MCF 10A (cell line): ENCODE measurements at places on chromosomes 7 and 10. TPM values are rescaled to one million over a fixed set of nuclear protein-coding genes. Genes with fewer than 3 reads are reported as not detected.

DNA sequence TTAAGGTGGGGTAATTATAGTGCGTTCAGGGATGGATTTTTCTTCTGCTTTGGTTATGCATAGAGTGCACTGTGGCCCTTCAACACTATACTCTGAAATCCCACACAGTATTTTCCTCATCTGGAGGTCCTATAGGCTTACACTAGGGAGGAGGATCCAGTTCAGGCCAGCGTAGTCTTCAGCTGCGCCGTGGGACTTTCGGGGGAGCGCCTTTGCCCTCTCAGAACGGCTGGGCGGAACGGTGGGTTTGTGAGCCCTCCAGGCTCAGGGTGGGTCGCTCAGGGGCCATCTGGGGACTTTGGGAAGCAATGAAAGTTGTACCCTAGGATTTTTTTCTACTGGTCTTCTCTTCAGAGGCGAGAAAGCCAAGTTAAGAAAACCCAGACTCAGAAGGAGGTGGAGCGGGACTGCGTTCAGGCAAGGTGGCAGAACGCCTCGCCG lies 652 bp upstream of the VPS26A start:
- H3K36me3 ChIP-seq: no peaks in the 10 kb centered on the region
- DNase-seq: no peak
- H3K27me3 ChIP-seq: no peaks in the 10 kb centered on the region
- H3K4me1 ChIP-seq: peaks cover 6% of the 10 kb centered on the region

GRCh38 chr7:133983685-133984419 lies 143.3 kb upstream of the LRGUK start:
- DNase-seq: no peak
- no peaks in the 10 kb centered on the region for H3K36me3 ChIP-seq
- H3K27ac ChIP-seq: no peak overlapping the region
- no peak overlapping the region for H3K4me3 ChIP-seq
- H3K27me3 ChIP-seq: no peaks in the 10 kb centered on the region

DNA sequence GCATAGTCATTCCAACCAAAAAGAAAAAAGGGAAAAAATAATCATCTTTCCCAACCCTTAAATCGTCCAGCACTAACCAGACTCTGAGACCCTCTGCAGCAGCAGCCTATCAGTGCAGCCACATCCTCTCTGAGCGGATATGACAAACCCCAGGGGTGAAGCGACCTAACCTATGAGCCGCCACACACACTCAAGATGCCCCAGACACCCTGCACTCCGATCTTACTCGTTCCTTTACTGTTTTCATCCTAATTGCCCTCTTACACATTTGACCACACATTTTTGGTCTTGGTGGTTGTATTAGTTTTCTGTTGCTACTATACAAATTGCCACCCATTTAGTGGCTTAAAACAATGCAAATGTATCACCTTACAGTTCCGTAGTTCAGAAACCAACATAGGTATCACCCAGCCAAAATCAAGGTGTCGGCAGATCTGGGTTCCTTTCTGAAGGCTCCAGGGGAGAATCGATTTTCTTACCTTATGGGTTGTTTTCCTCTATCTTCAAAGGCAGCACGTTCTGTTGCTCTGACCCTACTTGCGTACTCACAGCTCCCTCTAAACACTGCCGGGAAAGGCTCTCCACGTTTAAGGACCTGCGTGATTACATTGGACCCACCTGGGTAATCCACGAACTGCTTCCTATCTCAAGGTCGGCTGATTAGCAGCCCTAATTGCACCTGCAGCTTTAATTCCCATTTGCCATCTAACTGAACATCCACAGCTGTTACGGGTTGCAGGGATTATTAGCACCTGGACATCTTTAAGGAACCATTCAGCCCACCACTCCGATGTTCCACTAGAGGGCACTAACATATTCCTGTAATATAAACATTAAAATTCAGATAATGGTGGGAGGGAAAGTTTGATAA lies 37.3 kb upstream of the PRSS1 start:
- DNase-seq: peak; percentile 40
- H3K4me3 ChIP-seq: no peak overlapping the region
- peaks cover 76% of the 10 kb centered on the region for H3K27me3 ChIP-seq

The LRRC18 gene
- not detected in 2 replicates for total RNA-seq

- H3K4me1 ChIP-seq: peaks cover 58% of the 10 kb centered on the region
- H3K4me3 ChIP-seq: peak within 1 kb of the TSS; percentile 89
- no peaks in the 10 kb centered on the region for H3K27me3 ChIP-seq
- H3K27ac ChIP-seq: peak within 1 kb of the TSS; percentile 93
Observed at GRCh38 chr10:35336084-35336831, at the start of gene CCNY. CCNY (plus strand) TSS chr10:35336509; CDS start chr10:35337054, 545 bp downstream.
